ENCODE measurements at places on chromosomes 16 and 17.
A peak's percentile ranks its signal among the peaks of the same experiment; 100 is the strongest.

- DNase-seq, result no peak
These were observed 34.3 kb downstream of the NDEL1 start for GRCh38 chr17:8469964-8470363.

DNA sequence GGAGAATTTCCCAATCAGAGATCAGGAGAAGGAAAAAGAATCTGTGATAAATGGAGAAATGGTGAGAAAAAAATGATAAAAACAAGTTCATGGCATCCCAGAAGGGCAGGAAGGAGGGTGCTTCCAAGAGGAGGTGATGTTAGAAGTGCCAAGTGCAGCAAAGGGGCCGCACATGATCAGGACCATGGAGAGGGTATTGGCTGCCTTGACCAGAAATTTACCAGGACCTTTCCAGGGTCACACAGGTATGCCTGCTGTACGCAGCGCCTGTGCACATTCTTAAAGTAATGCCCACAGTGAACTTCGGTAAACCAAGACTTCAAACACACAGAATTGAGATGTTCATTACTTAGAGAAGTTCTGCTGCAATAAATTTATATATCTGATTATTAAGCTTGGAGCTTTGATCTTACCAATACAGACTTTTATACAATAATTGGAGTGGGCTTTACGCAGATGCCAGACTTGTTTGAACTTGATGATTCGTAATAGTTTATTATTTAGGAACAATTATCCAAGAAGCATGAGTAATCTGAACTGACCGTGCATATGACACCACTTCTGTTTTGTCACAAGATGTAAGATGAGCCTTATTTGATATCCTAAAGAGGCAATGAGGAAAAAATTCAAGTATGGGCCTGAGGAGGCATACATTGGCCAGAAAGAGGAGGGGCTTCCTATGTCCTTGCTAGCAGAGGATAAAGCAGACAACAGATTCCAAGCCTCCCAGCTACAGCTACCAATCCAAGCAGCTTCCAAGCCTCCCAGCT lies 2.2 kb upstream of the KRT33A start:
- DNase-seq, result no peak

- no peak for DNase-seq
These were observed 177.2 kb downstream of the TMEM132E start for GRCh38 chr17:34756637-34757021.

- no peak for DNase-seq
These were observed 39.9 kb downstream of the SNX29 start for GRCh38 chr16:12016291-12016947.

GRCh38 chr17:37067555-37068111 lies 118.9 kb downstream of the AATF start:
- no peak for DNase-seq

- DNase-seq, result no peak
These were observed 20.1 kb upstream of the ABCC3 start for GRCh38 chr17:50614471-50615051.

DNA sequence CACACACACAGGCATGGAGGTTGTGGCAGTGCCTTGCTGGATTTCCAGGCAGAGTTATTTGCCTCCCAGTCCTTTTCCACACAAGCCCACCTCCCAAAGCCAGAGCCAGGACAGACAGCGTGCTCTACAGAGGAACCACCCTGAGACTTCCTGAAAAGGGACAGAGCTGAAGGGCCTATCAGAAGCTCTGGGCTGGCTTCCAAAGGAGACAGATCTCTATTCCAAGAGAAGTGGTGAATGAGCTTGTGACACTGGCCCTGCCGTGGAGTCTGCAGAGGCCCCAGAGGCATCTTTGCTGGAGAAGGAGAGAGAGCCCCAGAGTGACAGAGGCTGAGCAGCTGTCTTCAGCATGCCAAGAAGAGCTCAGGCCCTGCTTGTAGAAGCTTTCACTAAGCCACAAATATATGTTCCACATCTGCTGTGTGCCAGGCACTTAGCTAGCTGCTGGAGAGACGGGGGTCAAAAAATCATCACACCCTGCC lies 8.3 kb upstream of the LPCAT2 start:
- no peak for DNase-seq

DNA sequence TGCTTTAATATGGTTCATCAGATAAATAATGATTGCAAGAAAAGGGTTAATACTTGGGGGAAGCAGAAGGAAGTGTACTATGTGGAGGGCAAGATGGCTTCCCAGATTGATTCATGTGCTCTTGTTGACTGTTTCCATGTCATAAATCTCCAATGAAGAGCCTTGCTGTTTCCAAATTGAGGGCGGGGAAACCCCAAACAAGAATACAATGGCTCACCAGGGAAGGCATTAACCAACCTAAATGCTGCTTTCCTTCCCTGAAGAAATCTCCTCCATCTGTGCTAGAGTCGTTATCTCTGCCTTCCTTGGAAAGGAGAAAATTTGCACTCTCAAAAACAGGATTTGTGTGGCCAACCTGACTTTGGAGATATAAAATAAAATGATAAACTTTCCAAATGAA lies 28.0 kb upstream of the CDH13 start:
- DNase-seq, result no peak

- DNase-seq, result no peak
These were observed 95.7 kb downstream of the CACNG1 start for GRCh38 chr17:67139784-67140665.

DNA sequence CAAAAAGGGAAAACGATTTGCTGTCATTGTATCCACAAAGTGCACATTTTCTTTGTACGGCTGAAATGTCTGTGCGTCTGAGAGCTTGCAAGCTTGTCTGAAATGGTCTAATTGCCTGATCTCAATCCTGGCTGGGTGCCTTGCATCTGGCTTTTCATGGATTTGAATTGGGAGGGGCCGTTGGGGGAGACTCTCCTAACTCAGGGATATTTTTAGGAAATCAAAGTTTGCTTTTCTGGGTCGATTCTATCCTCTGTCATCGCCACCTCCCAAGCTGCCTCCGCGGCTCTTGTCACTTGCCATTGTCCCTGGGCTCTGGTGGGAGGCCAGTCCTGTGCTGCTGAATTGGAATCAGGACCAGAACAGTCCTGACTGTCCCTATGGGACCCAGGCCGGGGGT lies 33.3 kb upstream of the MGAT5B start:
- DNase-seq, result no peak

DNA sequence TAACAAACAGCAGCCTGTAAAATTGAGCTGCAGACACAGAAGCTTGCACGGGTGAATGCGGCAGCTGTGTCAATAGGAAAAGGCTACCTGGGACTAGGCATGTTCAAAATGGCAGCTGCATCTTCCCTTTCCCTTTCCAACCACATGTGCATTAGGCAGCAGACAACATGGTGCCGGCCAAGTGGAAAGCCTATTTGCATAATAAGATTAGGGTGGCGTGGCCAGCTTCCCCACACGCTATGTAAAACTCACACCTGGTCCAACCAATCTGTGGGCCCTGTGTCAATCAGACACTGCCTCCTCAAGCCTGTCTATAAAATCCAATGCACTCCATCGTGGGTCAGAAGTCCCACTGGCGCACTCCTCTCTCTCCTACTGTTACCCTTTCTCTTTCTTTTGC lies 61.0 kb upstream of the RBBP6 start:
- no peak for DNase-seq

DNA sequence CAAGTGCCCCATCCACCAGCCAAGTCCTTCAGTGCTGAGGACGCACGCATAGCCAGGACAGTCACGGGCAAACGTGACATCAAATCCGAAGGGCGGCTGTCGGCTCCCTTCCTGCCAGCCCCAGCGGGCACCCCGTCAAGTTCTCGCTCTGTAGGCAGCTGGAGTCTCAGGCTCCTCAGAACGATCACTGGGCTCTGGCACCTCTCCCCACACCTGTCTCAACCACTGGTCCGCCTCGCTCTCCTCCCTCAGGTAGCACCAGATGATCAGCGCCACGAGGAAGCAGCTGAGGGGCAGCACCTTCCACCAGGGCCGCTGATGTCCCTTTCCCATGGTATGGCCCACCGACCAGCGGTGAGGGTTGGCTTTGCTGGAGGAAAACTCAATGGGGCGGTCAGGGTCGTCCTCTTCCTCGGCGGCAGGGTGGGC lies 422 bp downstream of the UQCC4 start:
- no peak for DNase-seq

DNA sequence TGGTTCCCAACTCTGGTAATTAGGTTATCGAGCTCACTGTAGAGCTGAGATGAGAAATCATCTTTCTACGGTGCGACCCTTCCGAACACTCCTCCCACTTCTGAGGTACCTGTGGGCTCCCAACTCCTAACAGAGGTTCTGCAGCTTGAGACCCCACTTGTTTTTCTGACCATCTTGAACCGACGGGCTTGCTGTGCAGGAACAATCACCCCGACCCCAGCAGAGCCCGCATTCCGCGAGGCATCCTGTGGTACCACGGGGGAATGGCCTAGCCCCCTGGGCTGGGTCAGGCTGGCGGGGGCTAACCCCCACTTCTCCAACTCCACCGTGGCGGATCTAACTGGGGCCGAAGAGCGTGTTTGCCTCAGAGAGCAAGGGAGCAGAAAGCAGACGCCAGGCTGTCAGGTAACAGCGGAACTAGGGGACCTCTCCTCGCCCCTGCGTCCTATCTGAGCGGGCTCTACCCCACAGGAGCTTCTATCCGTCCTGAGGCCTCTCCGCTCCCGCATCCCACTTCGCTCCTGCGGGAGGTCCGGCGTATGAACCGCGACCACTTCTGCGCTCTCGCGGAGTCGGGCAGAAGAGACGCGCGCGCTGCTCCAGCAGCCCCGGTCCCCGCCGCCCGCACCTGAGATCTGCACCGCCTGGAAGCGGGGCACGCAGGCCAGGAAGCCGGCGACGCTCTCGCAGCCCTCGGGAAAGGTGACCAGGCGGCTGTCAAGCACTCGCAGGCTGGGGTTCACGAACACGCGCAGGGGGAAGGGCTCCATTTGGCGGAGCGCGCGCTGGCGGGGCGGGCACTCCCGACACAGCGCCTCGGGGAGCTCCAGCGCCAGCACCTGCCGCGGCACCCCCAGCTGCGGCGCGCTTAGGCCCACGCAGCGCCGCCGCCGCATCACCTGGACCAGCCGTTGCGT lies 761 bp downstream of the PDF start:
- DNase-seq, result no peak

- DNase-seq, result no peak
These were observed 45.0 kb upstream of the ATP2A3 start for GRCh38 chr17:4009186-4009785.

DNA sequence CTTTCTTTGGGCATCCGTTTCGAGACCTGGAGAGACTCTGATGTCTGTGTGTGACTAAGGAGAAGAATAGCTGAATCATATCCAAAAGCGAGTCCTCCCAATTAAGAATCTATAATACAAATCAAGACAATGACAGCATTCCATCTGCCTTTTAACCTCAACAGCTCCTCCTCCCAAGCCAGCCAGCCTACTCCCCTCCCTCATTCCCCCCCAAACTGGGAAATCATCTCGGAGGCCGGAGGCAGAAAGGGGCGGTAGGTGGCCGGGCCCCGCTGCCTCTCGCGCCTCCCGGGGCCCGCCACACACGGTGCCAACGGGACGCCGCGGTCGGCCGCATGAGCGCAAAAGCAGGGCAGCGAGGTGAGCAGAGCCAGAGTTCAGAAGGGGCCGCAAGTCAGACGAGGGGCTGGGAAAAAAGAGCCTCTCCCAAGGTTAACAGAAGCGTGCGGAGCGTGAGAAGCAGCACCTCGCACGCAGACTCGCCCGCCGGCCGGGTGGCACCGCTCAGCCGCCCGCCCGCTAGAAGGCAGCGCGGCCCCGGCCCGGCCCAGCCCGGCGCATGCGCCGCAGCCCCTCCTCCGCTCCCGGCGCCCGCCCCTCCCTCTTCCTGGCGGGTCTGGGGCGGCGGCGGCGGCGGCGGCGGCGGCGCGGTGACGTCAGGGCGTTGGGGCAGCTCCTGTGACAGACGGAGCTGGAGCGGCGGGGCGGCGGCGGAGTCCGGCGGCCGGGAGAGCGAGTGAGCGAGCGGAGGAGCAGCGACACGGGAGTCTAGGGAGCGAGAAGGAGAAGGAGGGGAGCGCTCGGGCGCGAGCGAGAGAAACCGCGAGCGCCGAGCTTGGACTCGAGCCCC lies at the start of gene PAFAH1B1:
Gene PAFAH1B1 (plus strand): TSS at position 684 of the 850 bp plus-strand sequence. CDS start 44,635 bp downstream, outside the sequence.
- DNase-seq, result peak; percentile 31

DNA sequence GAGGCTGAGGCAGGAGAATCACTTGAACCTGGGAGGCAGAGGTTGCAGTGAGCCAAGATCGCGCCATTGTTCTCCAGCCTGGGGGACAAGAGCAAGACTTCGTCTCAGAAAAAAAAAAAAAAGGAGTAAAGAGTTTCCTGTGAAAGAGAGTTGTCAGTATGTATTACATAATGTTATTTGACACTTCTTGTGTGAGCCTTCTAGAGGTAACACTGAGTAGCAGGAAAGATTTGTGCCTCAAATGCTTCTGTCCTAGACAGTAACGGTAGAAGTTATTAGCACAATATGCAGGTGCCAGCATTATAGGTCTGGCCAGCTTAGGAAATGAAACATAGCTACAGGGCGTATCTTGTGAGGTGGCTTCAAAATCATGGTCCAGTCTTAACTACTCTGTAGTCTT lies 6.2 kb downstream of the RPS6KB1 start:
- no peak for DNase-seq

DNA sequence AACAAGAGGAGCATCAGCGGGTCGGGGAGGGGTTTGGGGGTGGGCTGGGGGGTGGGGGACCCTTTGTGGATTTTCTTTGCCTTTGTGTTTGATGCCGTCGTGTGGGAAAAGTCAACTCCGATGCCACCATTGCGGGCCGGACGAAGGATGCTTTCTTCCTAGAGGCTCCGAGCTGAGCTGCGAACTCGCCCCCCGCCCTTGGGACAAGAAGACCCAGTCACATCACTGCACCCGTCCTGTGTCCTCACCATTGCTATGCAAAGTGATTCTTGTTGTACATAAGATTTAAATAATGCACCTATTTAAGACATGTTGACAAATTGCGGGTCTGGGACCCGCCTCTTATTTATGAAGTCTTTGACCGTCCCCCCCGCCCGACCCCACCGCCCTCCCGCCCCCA lies 69.0 kb upstream of the PLCG2 start:
- DNase-seq, result no peak

- no peak for DNase-seq
These were observed 23.6 kb downstream of the CRISPLD2 start for GRCh38 chr16:84843149-84844048.

DNA sequence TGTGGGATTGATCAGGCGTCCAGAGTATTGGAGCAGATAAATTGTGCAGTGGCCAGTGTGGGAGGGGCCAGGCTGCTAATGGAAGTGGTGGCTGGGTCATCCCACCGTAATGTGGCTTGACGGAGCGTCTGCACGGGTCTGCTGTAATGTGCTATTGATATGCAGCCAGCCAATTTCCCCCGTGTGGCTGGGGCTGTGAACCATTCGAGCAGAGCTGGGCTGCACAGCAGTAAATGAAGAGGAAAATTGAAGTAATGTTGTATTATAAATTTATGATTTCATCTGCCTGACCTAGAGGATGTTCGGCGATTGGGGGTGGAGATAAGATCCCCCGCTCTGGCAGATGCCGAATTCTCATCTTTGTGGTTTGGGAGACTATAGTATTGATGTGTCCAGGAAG lies 121.5 kb downstream of the CCDC182 start:
- DNase-seq, result no peak
